ENCODE measurements at places on chromosomes 6 and 20.
A peak's percentile ranks its signal among the peaks of the same experiment; 100 is the strongest.

- DNase-seq, result no peak
Measured at GRCh38 chr6:22642254-22642653, 72.9 kb downstream of the HDGFL1 start.

GRCh38 chr6:49462927-49463611, at the start of the genes CENPQ and MMUT:
Gene CENPQ (plus strand): TSS chr6:49463370. CDS start chr6:49470177, 6,807 bp downstream.
Gene MMUT (minus strand): TSS chr6:49463253. CDS start chr6:49459466, 3,787 bp downstream.
- DNase-seq, result peak; percentile 96

GRCh38 chr6:40535110-40535818, 51.9 kb downstream of the LRFN2 start:
- peak; percentile 79 for DNase-seq

DNA sequence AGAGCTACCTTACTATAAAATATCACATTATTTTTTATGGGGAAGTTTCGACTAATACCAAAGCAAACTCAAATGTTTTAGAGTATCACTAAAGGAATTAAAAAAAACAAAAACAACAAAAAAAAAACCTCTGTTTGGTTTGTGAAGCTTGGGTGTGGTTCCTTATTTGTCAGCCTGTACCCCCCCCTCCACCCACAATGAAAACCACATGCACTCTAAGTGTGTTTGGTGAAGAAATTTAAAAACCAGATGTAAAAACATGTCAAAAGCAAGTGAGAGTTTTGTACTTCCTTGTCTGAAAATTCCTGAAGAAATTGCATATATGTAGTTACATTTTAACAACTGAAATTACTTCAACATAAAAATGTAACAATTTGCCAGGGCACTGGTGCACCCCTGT, 3.1 kb downstream of the STK38 start:
- no peak for DNase-seq

Measured in MM.1S (cell line).